GOT3 (cell line): ENCODE measurements at places on chromosomes 12 and 14.

DNA sequence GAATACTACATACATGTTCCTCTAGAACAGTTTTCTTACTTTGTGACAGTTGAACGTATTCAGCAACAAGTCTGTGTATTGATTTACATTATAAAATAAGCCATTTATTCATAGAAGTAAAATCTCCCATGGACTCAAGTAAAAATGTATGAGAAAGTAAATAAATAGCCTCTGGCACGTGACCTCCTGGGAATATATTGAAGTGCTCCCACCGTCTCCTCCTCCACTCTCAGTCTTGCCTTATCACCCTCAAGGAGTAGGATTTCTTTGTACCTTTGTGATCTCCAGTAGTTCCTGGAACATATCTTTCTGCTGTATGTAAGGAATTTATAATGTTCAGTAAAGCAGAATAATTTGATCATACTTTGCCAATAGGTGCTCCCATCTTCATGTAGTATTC, 90.9 kb downstream of the DIP2B start:
- DNase-seq: no peak

GRCh38 chr12:129312048-129312447, 458.8 kb downstream of the GLT1D1 start:
- no peak for DNase-seq

GRCh38 chr14:93160353-93160801, 24.3 kb downstream of the MOAP1 start:
- DNase-seq: no peak

DNA sequence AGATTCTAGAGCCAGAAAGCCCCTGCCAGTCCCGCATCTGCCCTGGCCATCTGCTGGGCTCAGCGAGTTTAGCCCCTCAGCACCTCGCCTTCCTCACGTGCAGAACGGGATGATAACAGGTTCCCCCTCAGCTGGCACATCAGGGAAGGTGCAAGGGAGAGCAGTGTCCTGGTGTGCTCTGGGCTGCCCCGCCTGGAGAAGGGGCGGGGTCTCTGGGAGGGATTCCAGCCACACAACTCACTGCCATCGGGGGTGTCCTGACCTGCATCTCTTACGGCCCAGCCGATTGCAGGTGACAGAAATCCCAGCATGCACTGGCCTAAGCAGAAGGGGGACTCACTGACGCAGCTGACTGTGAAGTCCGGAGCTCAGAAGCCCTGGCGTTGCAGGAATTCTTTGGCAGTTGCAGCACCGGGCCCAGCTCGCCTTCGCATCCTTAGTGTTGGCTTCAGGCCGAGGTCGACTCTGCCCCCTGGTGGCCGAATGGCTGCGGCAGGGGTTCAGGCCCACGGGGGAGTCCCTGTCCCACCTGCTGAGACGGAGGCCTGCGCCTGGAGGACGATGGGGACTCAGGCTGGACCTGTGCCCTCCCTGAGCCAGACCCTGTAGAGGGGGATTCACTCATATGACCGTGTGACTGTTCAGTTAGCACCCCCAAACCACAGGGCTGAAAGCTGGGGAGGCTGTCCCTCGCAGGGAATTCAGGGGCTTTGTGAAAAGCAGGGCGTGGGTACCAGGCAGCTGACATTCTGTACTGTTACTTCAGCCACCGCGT, 178.6 kb downstream of the ADGRD1 start:
- DNase-seq: no peak

DNA sequence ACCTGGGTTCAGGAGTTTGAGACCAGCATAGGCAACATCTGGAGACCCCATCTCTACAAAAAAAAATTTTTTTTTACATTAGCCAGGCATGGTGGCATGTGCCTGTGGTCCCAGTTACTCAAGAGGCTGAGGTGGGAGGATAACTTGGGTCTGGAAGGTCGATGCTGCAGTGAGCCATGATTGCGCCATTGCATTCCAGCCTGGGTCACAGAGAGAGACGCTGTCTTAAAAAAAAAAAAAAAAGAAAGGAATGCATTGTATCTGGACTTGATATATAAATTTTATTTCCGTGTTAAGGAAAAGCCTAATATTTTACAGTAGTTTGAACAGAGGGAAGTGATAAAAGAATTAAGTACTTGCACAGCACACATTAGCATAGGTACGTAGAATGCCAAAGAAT, 97.2 kb downstream of the ZC3H14 start:
- no peak for DNase-seq

DNA sequence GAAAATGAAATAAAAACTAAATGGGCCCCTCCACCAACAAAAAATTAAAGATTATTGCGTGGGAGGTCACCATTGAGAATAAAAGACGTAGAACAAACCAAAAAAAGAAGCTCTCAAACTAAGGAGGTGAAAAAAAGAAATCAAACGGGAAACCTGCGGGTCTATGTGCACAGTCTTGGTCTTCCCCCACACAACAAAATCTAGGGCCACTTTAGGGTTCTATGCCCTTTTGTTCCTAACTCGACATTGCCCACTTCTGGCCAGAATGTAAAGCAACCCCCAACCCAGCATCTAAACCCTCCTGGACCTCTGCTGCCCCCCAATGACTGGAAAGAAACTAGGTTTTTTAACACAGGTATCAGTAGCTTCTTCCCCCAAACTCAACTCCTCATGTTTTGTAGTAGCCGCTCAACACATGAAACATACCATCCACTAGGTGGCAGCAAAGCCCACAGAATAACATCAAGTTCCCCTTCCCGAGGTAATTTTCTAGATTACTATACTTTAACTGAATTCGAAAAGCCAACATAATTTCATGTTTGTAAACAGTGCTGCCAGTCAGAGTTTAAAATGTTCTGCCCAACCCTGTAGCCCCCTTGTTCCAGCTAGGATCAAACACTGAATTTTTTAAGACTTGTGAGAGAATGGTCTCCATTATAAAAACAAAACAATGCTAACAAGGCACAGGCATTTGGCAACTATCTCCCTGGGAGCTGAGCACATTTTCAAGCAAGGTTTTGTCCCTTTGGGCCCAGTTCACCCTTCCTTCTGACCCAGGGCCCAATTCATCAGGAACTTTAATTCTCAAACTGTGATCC, 18.7 kb downstream of the DAD1 start:
- DNase-seq: no peak

DNA sequence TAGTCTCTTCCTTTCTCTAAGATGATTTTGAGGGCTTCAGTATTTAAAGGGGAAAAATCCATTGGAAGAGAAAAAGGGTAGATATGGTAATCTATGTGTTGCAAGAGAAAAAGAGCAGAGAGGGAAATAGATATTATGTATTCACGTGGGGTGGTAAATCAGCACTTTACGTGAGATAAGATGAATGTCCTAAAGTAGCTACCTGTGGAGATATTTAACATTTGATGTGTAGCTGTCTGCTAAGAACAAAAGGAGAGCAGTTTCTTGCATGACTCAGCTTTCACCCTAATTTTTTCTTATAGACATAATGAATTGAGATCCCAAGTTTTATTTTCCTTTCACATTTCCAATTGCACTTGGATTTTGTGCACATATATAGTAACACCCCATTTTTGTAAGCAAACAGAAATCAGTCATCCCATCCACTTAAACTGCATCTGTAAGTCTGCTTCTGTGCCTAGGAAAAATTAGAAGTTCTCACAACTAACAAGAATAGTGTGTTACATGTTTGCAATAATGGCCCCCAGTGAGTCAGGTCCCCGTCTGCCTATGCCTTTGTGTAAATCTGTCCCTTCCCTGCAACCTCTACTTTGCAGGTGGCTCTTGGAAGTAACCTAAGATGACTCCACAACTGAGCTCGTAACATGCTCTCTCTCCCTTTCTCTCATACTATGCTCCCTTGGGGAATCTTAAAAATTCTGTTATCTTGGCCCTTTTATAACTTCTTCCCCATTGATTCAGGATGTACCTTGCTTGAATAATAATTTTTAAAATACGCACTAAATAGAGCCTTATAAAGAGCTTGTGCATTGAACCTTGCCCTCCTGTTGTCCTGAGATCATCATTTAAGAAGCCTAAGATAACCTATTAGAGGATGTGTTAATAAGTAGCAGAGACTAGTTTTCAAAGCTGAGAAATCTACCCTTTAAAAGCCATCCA, 3.7 kb downstream of the TMTC3 start:
- DNase-seq: no peak

- no peak for DNase-seq
These were observed 142.4 kb downstream of the OTOGL start for GRCh38 chr12:80241576-80242273.

GRCh38 chr12:84585776-84586395, 326.7 kb downstream of the SLC6A15 start:
- DNase-seq: no peak

GRCh38 chr14:89753828-89754412, 200.6 kb downstream of the EFCAB11 start:
- DNase-seq: no peak

- no peak for DNase-seq
These were observed 75.2 kb downstream of the GPR135 start for GRCh38 chr14:59389936-59390335.

DNA sequence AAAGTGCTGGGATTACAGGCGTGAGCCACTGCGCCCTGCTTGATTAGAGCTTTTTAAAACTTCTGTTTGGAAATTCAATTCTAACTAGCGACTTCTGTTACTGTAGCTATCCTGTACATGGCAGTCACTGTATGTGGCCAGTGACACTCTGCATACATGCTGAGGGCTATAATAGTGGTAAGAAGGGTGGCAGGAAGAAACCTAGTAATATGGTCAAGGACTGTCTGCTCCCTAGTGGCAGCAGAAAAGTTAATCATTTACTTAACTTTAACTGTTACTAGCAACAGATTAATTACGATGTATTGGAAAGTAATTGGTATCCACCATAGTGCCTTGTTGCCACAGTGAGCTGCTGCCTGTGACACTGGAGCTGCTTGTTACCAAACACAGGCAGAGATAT, 149.0 kb downstream of the KITLG start:
- no peak for DNase-seq

- no peak for DNase-seq
These were observed 55.1 kb downstream of the MED13L start for GRCh38 chr12:116222358-116222757.

DNA sequence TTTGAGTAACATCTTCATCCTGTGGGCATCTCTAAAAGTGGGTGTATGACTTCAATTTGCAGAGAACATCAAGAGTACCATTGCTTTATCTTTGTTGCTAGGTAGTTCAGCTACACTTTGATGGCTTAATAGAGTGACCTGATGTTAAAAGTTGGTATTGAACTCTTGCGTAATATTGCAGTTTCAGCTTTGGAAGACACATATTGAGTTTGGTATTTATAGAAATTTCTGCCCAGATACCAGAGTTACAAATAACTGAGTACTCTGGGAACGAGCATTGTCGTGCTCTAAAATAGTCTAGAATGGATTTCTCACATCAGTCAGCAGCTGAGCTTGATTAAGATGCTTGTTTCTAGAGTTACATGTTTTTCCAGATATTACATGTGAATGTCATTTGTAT, 24.8 kb upstream of the AKAP5 start:
- DNase-seq: no peak

GRCh38 chr12:103884316-103884715, 43.3 kb upstream of the NT5DC3 start:
- no peak for DNase-seq

DNA sequence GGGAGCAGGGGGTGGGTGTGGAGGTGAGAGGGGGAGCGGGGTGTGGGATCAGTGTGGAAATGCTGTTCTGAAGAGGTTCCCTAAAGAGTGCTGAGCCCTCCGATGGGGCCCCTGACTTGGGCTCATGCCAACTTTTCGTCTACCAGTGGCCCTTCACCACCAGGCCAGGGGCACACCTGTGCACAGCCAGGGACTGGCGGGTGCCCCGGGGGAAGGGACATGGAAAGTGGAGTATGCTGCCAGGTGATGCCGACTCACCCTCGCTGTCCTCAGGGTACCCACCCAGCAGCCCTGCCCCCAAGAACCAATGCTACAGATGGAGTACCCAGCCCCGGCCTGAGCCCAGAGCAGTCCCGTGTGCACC, 26.2 kb downstream of the AMN start:
- DNase-seq: no peak

- DNase-seq: no peak
These were observed 400.9 kb upstream of the CCDC196 start for GRCh38 chr14:66085224-66085623.
